ENCODE measurements at places on chromosomes 16 and 17.

GRCh38 chr17:79627184-79627765 is 16.4 kb upstream of the RBFOX3 start:
- no peak for DNase-seq

- DNase-seq: no peak
These were observed 23.0 kb downstream of the IL21R start for GRCh38 chr16:27424772-27425498.

DNA sequence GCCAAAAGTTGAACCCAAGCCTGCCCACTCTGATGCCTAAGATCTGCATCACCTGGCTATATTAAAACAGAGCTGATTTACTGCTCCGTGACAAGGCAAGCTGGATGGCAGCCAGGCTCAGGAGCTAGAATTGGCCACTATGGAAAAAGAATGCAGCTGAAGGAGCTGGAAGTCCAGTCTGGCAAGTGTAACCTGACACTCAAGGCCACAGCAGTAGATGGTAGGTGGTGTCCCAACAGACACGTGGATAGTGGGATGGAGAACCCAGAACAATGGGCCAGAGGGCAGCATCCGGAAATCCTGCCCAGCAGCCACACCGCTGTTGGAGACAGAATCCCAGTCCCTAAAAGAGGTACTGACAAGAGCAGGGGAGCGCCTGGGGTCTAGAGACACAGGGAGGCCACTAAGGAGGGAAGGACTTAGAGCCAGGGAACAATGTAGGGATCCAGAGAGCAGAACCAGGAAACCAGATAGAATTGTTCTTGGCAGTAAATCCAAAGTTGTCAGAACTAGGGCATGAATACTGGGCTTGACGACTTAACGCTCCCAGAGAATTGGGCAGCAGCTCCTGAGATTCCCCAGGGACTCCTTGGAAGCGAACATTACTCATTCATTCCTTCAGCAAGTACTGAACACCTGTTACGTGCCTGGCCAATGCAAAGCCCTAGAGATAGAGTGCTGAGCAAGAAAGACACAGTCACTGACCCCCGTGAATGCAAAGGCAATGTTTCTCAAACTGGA is 85.7 kb downstream of the CDYL2 start:
- no peak for DNase-seq

- no peak for DNase-seq
These were observed 259.8 kb downstream of the C16orf95 start for GRCh38 chr16:87057211-87057881.

DNA sequence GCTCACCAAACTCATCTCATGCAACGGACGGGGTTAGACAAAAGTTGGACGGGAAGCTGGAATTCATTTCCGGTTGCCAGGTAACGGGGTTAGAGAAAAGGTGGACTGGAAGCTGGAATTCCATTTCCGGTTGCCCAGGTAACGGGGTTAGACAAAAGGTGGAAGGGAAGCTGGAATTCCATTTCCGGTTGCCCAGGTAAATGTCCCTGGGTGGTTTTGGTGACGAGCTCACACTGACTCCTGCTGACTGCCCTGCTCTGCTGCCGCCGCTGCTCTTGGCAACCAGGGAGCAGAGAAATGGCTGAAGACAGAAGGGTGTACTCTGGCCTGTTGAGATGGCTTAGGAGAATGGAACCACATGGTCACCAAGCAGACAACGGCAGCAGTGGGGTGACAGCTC is 170.3 kb upstream of the RPH3AL start:
- no peak for DNase-seq

- DNase-seq: no peak
These were observed 3.8 kb downstream of the IGF2BP1 start for GRCh38 chr17:49000943-49001342.

GRCh38 chr17:9408868-9409829 is 166.5 kb downstream of the STX8 start:
- DNase-seq: no peak

Measured in HAP-1 (cell line).